ENCODE measurements at places on chromosomes 2 and 18.

- no peaks in the 10 kb centered on the region for H3K36me3 ChIP-seq
- no peak overlapping the region for H3K27ac ChIP-seq
- H3K27me3 ChIP-seq = no peaks in the 10 kb centered on the region
- DNase-seq = no peak
- H3K4me1 ChIP-seq = no peaks in the 10 kb centered on the region
- no peak overlapping the region for H3K4me3 ChIP-seq
Observed at GRCh38 chr2:226564667-226565066, 235.0 kb downstream of the IRS1 start.

- no peak overlapping the region for H3K27ac ChIP-seq
- H3K36me3 ChIP-seq = peaks cover 6% of the 10 kb centered on the region
- no peaks in the 10 kb centered on the region for H3K4me1 ChIP-seq
- no peak overlapping the region for H3K4me3 ChIP-seq
- DNase-seq = no peak
Observed at GRCh38 chr2:190190507-190191162, 128.1 kb upstream of the MSTN start.

- no peak overlapping the region for H3K4me3 ChIP-seq
- no peaks in the 10 kb centered on the region for H3K36me3 ChIP-seq
- H3K27ac ChIP-seq = no peak overlapping the region
- no peaks in the 10 kb centered on the region for H3K4me1 ChIP-seq
- peaks cover 3% of the 10 kb centered on the region for H3K27me3 ChIP-seq
Observed at GRCh38 chr2:167209784-167210183, 321.5 kb downstream of the XIRP2 start.

GRCh38 chr2:44361330-44362206 lies at the start of the genes CAMKMT and PREPL:
Gene CAMKMT (plus strand): TSS chr2:44361947.
Gene PREPL (minus strand): TSS chr2:44361494. CDS start chr2:44346342, 15,152 bp downstream.
- peak within 1 kb of the TSS; percentile 93 for H3K4me3 ChIP-seq
- peak within 1 kb of the TSS; percentile 100 for H3K27ac ChIP-seq
- H3K4me1 ChIP-seq = peaks cover 57% of the 10 kb centered on the region
- peak; percentile 98 for DNase-seq

- no peak overlapping the region for H3K4me3 ChIP-seq
- no peaks in the 10 kb centered on the region for H3K27me3 ChIP-seq
- no peaks in the 10 kb centered on the region for H3K36me3 ChIP-seq
Observed at GRCh38 chr18:8777846-8778245, 72.5 kb downstream of the MTCL1 start.

- peaks cover 2% of the 10 kb centered on the region for H3K36me3 ChIP-seq
- DNase-seq = no peak
- no peak overlapping the region for H3K27ac ChIP-seq
- H3K4me3 ChIP-seq = no peak overlapping the region
- H3K4me1 ChIP-seq = peaks cover 7% of the 10 kb centered on the region
Observed at GRCh38 chr18:9055185-9055584, 47.3 kb upstream of the NDUFV2 start.

DNA sequence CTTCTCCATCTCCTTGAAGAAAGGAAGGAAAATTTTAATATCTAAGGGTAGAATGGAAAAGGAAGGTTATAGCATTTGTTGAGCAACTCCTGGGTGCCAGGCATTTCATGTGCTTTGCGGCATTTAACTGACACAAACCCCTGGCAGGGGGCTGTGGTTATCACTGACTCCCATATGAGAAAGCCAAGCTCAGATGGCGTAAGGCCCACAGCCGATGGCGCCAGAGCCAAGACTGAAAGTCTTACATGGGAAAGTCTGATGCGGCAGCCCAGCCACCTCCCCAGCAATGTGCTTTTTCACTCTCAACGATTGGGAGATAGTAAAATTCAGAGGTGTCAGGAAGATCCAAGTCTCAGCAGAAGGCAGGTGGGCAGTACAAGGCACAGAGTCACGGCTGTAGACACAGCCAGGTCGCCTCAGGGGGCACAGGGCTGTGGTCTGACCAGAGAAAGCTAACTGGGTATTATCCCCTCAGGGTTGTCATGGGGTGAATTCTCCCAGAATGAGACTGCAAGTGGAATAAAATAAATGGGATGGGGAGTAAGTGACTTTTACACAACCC lies 324.2 kb upstream of the NCKAP5 start:
- H3K4me1 ChIP-seq = no peaks in the 10 kb centered on the region
- no peak for DNase-seq
- no peak overlapping the region for H3K4me3 ChIP-seq
- H3K27me3 ChIP-seq = peaks cover 14% of the 10 kb centered on the region
- no peak overlapping the region for H3K27ac ChIP-seq

GRCh38 chr2:205401511-205401910 lies 280.8 kb upstream of the NRP2 start:
- H3K27me3 ChIP-seq = peaks cover 3% of the 10 kb centered on the region
- H3K27ac ChIP-seq = no peak overlapping the region
- no peak overlapping the region for H3K4me3 ChIP-seq
- no peaks in the 10 kb centered on the region for H3K4me1 ChIP-seq
- H3K36me3 ChIP-seq = no peaks in the 10 kb centered on the region

DNA sequence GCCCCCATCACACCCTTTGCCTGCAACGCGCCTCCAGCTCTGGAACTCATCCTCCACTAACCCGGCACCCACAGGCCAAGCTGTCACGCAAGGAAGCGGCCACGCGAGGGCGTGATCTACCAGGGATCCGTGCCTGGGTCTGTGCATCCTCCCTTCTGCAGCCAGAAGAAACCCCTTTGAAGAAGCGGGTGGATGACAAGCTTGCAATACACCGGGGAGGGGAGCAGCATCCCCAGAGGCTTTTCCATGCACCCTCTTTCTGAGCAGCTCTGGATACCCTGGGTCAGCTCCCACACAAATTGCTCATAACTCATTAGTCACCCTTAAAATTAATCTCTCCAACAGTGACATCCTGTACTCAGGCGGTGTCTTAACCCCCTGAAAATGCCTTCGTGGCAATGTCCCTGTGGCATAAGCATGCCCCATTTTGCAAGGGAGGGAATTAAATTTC lies 47.6 kb downstream of the PDCL3 start:
- no peaks in the 10 kb centered on the region for H3K4me1 ChIP-seq
- peak; percentile 72 for DNase-seq
- no peak overlapping the region for H3K27ac ChIP-seq

DNA sequence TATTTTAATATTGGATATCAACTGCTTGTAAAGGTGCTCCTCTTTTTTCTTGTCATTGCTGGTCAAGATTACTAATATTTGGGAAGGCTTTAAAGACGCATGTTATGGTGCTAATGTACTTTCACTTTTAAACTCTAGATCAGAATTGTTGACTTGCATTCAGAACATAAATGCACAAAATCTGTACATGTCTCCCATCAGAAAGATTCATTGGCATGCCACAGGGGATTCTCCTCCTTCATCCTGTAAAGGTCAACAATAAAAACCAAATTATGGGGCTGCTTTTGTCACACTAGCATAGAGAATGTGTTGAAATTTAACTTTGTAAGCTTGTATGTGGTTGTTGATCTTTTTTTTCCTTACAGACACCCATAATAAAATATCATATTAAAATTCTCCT lies 38.2 kb downstream of the COL3A1 start:
- H3K27ac ChIP-seq = no peak overlapping the region
- no peak overlapping the region for H3K4me3 ChIP-seq
- H3K4me1 ChIP-seq = no peaks in the 10 kb centered on the region
- no peaks in the 10 kb centered on the region for H3K27me3 ChIP-seq
- no peak for DNase-seq
- H3K36me3 ChIP-seq = no peaks in the 10 kb centered on the region

- no peaks in the 10 kb centered on the region for H3K4me1 ChIP-seq
- H3K36me3 ChIP-seq = no peaks in the 10 kb centered on the region
- no peak for DNase-seq
Observed at GRCh38 chr18:39019989-39020388, 1454.4 kb upstream of the CELF4 start.

GRCh38 chr2:214679736-214680135 lies 129.7 kb downstream of the BARD1 start:
- H3K36me3 ChIP-seq = no peaks in the 10 kb centered on the region
- peaks cover 4% of the 10 kb centered on the region for H3K27me3 ChIP-seq
- DNase-seq = no peak
- H3K4me3 ChIP-seq = no peak overlapping the region
- H3K27ac ChIP-seq = no peak overlapping the region
- H3K4me1 ChIP-seq = peaks cover 5% of the 10 kb centered on the region
